Gastroesophageal sphincter (tissue), 4 donors: ENCODE measurements at places on chromosomes 7 and 10. TPM values are rescaled to one million over a fixed set of nuclear protein-coding genes. Genes with fewer than 3 reads are reported as not detected.

The FOXI2 gene
- 0.77 TPM for total RNA-seq

GRCh38 chr7:90383861-90384260 lies 19.4 kb upstream of the CLDN12 start:
- no peak for ATAC-seq

- ATAC-seq = no peak
Observed at GRCh38 chr7:97022491-97023306, 1.9 kb downstream of the DLX5 start.

The TRIM50 gene
- total RNA-seq = 0.42 TPM

- no peak for ATAC-seq
Observed at GRCh38 chr10:18279173-18279572, 138.9 kb downstream of the CACNB2 start.

GRCh38 chr10:71312811-71313789 lies 6.0 kb upstream of the SLC29A3 start:
- peak; percentile 83 for ATAC-seq

The MTG1 gene
- total RNA-seq = 14.4 TPM

The WNT8B gene
- total RNA-seq = not detected

- no peak for ATAC-seq
Observed at GRCh38 chr7:133784486-133785001, 342.6 kb upstream of the LRGUK start.

DNA sequence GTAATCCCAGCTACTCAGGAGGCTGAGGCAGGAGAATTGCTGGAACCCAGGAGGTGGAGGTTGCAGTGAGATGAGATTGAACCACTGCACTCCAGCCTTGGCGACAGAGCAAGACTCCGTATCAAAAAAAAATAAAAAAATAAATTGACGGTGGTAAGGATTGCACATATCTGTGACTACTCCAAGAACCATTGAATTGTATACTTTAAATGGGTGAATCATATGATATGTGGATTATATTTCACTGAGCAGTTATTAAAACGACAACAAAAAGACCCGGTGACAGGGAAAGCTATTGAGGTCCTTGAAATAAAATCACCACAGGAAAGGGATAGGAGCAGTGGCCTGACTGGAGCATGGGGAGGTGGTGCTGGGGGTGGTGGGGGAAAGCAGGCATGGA lies 31.2 kb upstream of the COMTD1 start:
- no peak for ATAC-seq

The EBLN1 gene
- not detected for total RNA-seq

GRCh38 chr7:137836541-137836940 lies 10.2 kb downstream of the DGKI start:
- ATAC-seq = no peak

GRCh38 chr10:48463318-48464003 lies 141.4 kb downstream of the ARHGAP22 start:
- ATAC-seq = no peak

DNA sequence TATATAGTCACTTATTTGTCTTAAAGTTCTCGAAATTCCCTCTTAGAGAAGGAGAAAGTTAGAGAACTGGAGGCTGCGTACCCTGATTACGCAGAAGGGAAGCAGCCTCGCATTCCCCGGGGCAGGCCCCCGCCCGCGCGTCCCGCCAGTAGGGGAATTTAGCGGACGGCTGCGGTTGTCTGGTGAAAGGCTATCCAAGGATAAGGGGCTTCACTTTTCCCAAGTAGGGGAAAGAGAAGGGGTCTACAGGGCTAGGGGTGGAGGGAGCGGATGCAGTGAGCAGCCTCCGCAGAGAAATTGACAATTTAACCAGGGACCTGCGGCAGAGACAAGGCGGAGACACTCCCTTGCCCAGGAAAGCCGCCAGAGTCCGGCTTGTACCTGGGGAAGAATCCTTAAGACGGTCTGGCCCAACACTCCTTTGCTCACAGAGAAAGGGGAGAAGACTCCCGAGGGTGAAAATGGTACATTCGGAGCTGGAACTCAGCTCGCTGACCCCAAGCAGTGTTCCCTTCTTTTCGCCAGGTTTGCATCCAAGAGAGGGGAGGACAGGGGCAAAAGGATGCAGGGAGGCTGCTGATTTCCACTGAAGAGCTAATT lies 994 bp upstream of the MAGI2 start:
- peak; percentile 26 for ATAC-seq

The UBE2D1 gene
- total RNA-seq = 16.4 TPM
